Uterus (tissue), 4 donors: ENCODE measurements at places on chromosomes 6 and 20. TPM values are rescaled to one million over a fixed set of nuclear protein-coding genes. Genes with fewer than 3 reads are reported as not detected.

Gene OR2J3
- not detected for total RNA-seq

Gene TTPAL
- 4.9 TPM for total RNA-seq

DNA sequence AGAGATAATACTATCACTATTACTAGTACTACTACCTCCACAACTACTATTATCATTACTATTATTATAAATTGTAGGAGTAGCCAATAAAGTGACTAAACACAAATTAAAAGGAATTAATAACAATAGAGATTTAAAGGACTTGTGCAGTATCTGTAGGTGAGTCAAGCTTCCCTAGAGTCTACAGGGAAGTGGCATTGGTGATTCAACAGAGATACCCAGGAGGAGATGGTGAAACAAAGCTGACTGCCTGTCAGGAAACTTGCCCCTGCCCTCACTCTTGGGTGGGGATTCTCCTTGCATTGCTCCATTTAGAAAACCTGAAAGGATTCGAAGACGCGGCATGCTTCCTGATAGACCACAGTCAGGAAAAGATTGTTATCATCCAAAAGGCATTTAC is 23.3 kb upstream of the BCLAF1 start:
- DNase-seq = no peak
- no peak overlapping the region for H3K27ac ChIP-seq
- H3K27me3 ChIP-seq = no peaks in the 10 kb centered on the region
- H3K4me3 ChIP-seq = no peak overlapping the region
- no peaks in the 10 kb centered on the region for H3K36me3 ChIP-seq
- no peaks in the 10 kb centered on the region for H3K4me1 ChIP-seq

Gene GRM4
- not detected for total RNA-seq

Gene KIFC1
- total RNA-seq = 20.0 TPM

- H3K36me3 ChIP-seq = no peaks in the 10 kb centered on the region
- no peaks in the 10 kb centered on the region for H3K4me1 ChIP-seq
- no peak for DNase-seq
- H3K4me3 ChIP-seq = no peak overlapping the region
- H3K27ac ChIP-seq = no peak overlapping the region
- H3K27me3 ChIP-seq = no peaks in the 10 kb centered on the region
Observed at GRCh38 chr6:68654134-68654533, 19.1 kb downstream of the ADGRB3 start.
